ENCODE measurements at places on chromosomes 13 and 19.

DNA sequence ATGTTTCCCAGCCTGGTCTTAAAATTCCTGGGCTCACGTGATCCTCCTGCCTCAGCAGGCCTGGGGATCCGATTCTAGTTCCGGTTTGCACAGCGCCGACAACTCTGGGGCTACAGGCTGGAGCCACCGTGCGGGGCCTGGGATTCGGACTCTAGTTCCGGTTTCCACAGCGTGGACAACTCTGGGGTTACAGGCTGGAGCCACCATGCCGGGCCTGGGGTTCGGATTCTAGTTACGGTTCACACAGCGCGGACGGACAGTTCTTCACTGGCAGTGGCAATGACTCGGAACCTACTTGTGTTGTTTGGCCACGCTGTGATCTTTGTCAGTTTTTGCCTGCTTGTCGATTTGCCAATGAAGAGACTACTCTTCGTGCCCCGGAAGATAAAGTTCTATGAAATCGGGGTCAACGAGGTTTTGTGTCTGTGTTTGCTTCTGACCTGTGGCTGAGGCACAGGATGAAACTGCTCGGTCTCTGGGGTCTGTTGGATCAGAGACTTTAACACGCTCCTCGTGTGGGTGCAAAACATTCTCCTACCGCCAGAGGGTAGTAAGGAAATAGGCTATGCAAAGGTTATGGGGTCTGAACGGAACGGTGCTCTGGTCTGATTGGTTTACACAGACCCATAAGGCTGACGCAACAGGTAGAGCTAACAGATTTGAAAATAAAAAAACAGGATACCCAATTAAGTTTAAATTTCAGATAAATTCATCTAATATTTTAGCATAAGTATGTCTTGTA, 12.1 kb upstream of the ZSCAN1 start:
- DNase-seq, result no peak

DNA sequence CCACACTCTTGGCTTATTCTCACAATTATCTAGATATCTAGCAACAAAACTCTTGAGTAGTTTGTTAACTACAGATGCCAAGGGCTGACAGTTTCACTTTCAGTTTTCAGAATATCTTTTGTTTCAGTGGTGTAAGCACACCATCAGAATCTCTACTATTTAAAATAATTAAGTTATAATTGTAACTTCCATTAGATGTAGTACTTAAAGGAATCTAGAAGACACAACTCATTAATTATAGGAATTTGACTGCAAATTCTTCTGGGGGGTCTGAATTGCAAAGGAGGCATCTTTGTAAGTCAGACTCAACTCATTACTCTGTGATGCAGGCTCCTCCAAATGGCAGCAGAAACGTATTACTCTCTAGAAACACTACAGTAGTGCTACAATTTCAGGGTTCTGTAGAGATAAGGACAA, 44.9 kb upstream of the USPL1 start:
- DNase-seq, result no peak

- no peak for DNase-seq
Measured at GRCh38 chr13:83182845-83183244, 699.4 kb downstream of the SLITRK1 start.

DNA sequence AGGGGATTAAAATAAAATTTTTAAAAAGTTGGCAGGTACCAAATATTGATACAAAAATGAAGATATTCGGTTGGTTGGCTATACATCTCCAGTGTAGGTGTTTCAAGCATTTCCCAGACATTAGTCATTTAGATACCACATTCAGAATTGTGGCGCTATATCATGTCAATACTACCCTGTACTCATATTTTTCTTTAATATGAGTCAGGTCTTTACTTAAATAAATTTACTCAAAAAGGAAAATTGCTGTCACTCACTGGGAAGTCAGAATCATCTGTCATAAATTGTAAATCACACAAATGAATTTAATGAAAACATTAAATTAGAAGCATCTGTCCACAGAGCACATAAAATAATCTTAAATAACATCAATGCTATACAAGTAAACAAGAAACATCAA, 134.2 kb downstream of the TSHZ3 start:
- no peak for DNase-seq

- DNase-seq, result no peak
Measured at GRCh38 chr13:24181991-24182702, 21.6 kb downstream of the SPATA13 start.

- DNase-seq, result no peak
Measured at GRCh38 chr13:46866150-46866549, 30.7 kb downstream of the HTR2A start.
